ENCODE measurements at places on chromosomes 5 and 9.

GRCh38 chr9:8783941-8784340 lies 984.4 kb upstream of the DMAC1 start:
- DNase-seq, result no peak

GRCh38 chr5:58672521-58672920 lies 89.6 kb downstream of the RAB3C start:
- no peak for DNase-seq

GRCh38 chr5:1883120-1883924 lies 597 bp upstream of the IRX4 start:
- no peak for DNase-seq

- DNase-seq, result no peak
Measured at GRCh38 chr5:45385321-45386058, 310.7 kb downstream of the HCN1 start.

DNA sequence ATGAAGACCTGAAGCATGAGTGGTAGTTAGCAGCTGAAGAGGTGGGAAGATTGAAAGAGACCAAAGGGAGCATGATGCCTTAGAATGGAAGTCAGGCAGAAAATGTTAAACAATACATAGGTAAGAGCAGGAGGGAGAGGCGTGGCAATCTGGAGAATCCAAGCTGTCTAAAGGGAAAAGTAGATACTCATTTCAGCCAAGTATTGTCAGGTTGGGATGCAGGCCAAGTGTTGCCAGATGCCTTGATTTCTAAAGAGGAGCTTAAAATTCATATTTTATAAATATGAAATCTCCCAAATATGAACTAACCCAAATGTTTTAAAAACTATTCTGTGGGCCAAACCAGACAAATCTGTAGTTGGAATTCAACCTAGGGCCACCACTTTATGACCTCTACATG lies 4.2 kb downstream of the PAM start:
- DNase-seq, result no peak

DNA sequence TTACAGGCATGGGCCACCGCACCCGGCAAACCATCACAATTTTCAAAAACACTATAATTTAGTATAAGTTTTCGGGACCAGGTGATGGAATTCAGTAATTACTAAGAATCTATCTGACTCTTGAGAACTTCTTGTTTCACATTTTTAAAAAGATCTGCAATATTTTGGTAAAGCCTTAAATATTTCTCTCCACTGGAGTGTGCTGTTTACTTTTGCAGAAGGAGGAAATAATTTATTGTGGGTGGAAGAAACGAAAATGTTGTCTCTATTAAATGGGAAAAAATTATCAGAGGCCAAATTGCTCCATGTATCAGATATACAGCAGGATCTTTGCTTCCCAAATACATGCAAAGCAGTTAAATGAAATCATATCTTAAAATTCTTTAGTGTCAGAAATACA lies 566.8 kb upstream of the CYLC2 start:
- DNase-seq, result no peak
